ENCODE measurements at places on chromosomes 2 and 18.

DNA sequence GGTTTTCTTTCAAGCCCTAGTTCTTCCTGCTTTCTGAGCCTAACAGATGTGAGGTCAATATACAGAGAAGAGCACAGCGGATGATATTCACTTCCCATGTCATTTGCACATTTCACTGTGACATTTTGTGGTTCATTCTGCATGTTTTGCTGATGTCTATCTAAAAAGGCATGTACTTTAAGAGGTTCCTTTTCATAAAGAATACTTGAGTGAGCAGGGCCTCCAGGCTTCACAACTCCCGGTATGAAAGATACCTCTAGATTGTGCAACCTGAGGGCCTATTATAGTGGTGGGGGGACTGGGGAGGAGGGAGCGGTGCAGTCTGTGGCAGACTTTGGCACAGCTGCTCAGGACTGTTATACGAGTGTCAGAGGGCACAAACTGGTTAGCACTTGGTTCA is 54.6 kb downstream of the CPO start:
- no peak for DNase-seq

- DNase-seq = peak; percentile 87
These were observed 44.8 kb downstream of the ASAP2 start for GRCh38 chr2:9251154-9252001.

- DNase-seq = no peak
These were observed 537 bp upstream of the ZC3H15 start for GRCh38 chr2:186485576-186485870.

GRCh38 chr2:100246163-100247145 is 75.8 kb downstream of the LONRF2 start:
- DNase-seq = peak; percentile 28

DNA sequence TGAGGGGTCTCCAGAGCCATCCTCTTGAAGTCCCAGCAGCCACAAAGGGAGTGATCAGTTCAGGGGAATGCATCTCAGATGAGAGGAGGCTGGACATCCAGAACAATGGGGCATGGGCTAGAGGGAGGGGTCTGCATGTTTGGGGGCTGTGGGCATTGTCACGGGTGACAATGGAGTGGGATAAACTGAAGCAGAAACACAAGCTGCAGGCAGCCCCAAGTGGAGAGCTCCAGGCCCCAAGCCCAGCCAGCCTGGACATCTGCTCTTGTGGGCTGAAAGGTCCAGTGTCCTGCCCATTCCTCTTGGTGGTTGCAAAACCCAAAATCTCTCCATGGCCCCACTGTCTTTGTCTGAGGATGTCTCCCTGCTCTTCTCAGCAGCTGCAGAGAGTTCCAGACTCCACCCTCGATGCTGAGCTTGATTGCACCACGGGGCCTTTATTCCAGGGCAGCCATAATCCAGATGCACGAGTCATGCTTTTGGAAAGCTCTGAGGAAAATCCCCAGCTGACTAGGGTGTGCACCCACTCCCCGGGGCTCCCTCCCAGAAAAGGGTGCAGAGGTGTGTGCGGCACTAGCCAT is 149.4 kb downstream of the TNS1 start:
- peak; percentile 38 for DNase-seq

GRCh38 chr2:143802871-143803650 is 673.8 kb downstream of the ARHGAP15 start:
- DNase-seq = no peak

DNA sequence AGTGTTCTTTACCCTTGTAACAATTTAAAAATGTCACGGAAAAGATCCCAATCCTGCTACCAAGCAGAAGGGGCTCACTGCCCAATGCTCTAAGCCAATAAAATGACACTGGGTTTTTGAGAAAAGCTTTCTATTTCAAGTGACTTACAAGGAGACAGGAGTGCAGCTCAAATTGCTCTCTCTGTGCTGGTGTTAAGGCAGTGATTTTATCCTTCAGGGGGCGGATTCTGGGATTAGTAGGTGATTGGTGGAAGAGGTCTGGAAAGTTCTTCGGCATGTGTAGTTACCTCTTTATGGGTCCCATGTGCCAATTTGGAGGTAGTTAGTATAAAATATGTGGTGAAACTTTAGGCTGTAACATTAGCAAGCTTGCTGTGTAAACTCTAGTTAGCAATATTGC is 27.4 kb upstream of the MCM6 start:
- DNase-seq = no peak
